HT-29 (cell line): ENCODE measurements at places on chromosomes 4 and X.
A peak's percentile ranks its signal among the peaks of the same experiment; 100 is the strongest.

DNA sequence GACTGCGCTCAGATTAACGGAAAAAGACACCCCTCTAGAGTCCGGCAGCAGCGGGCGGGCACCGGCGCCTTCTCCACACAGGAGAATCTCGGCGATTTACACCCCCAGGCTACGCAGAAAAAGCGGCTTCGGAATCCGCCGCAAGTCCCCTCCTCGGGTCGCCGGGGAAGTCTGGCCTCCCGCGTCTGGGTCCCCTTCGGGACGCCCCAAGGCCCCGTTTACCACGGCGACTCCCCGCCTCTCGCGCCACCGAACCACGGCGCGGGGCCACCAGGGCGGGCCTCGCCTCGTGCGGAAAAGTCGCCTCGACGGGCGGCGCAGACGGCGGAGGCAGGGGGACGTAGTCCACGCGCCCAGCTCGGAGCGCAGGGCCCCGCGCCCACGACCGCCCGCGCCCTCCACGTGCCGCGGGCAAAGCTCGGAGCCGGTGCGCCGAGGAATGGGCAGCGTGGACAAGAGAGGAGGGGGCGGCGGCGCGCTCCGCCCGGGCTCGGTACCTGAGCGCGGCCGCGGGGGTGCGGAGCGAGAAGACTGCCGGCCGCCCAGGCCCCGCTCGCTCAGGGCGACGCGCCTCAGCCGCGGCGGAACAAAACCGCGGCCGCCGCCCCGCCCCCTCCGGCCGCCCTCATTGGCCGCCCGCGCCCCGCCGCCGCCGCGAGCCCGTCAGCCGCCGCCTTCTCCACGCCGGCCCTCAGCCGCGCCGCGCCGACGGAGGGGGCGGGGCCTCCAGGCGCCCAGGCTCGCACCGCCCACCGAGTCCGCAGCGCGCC is at the start of gene FAM53A:
TSS of gene FAM53A (minus strand) at position 578 of the 770 bp plus-strand sequence. CDS start 15,572 bp downstream, outside the sequence.
- DNase-seq, result peak; percentile 90

DNA sequence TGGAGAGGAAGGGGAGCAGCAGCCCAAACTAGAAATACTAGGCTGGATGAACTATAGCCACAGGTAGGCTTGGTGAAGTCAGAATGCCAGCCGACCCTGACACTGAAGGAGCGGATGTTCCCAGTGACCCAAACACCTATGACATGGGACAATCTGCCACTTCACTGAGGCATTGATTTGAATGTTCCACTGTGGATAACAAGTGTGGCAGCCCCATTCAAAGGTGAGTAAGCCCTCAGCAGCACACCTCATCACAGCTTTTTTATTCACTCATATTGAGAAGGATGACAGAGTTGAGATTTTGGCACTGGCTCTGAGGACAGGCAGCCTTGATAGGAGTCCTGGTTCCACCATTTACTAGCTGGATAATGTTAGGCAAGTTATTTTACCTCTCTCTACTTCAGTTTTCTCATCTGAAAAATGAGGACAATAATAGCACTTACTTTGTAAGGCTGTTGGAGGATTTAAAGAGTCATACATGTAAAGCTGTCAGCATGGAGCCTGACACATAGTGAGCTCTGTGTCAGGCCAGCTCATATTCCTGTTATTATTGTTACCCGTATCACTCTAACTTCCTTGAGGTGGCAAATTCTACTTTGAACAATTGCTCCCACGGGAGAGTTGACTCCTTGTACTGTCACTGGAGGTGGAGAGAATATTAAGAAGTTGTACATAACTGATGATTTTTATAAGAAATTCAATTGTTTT is 114.6 kb downstream of the RASL11B start:
- DNase-seq, result no peak

GRCh38 chr4:78592088-78592783 is 40.7 kb downstream of the ANXA3 start:
- peak; percentile 9 for DNase-seq

- peak; percentile 39 for DNase-seq
Measured at GRCh38 chr4:162683659-162684370, 482.9 kb downstream of the NAF1 start.

- DNase-seq, result no peak
Measured at GRCh38 chr4:13816472-13816871, 188.9 kb upstream of the BOD1L1 start.

- peak; percentile 18 for DNase-seq
Measured at GRCh38 chr4:164012396-164013027, 518.0 kb downstream of the TMA16 start.

DNA sequence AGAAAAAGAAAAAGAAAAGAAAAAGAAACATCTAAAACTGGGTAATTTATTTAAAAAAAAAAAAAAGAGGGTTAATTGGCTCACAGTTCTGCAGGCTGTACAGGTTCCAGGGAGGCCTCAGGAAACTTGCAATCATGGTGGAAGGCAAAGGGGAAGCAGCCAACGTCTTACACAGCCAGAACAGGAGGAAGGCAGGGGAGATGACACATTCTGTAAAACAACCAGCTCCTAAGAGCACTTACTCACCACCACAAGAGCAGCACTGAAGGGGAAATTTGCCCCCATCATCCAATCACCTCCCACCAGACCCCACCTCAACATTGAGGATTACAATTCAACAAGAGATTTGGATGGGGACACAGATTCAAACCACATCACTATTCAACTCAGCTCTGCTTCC is 36.8 kb upstream of the TMEM184C start:
- DNase-seq, result no peak

GRCh38 chr4:108636246-108636645 is 14.2 kb upstream of the OSTC start:
- no peak for DNase-seq

- DNase-seq, result no peak
Measured at GRCh38 chr4:169583563-169583962, 28.8 kb downstream of the NEK1 start.

DNA sequence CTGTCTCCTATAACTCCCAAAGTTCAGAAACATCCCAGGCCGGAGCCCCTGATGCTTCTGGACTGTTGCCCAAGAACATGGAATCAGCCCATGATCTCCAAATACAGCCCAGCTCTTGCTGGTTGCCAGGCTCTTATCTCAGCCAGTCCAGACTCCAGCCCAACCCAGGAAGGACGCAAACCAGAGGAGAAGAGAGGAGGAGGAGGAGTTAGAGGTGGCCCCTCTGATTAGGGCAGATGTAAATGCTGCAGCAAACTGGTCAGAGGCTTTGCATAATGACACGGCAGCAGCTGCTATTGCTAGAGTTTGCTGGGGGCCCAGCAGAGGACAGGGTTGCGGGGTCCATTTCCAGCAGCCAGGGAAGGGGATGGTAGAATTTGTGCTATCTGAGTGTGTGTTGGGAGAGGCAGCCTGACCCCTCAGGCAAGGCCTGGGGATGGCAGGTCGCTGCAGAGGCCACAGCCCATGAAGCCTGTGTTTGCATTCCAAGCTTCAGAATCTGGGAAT is 4.2 kb upstream of the OTUD5 start:
- DNase-seq, result no peak

- no peak for DNase-seq
Measured at GRCh38 chrX:8341814-8342590, 122.6 kb upstream of the VCX3B start.

DNA sequence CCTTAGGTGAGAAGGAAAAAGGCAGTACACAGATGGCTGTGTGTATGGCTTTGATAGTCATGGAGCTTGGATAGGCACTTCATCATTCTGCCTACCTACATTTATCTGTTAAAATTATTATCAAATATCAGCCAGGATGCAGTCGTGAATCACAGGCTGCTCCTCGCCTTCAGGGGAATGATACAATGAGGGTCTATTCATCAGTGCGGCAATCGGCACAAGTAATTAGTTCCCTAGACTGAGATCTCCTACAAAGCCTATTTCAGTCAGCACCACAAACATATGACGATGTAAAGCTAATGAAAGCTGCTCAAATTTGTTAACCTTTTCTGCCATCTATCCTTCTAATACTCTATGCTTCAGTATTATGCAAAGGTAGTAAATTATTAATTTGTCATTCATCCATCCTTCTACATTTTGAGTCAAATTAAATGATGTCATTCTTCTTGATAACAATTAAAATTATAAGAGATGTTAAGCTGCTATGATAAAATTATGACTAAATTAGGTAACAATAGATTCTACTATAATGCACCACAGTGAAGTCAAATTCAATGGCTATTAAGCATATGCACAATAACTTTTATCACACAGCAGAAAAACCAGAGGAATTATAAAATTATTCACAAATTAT is 19.0 kb downstream of the MAB21L2 start:
- DNase-seq, result no peak

DNA sequence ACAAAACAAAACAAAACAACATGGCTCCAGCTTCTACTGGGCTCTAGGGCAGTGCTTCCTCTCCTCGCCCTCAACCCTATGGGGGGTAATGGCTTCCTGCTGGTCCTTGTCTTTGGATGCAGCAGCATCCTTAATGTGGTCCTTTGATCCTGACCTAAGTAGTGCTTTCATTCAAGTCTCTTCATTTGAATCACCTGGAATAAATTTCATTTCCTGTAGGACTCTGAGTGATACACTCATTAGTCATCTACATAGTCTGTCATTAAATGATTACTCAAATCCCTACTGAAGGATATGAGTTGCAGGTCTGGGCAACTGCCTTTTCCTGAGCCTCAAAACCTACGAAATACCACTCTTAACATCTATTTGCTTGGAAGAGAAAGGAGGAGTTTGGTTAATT is 54.5 kb downstream of the RHOH start:
- no peak for DNase-seq

- DNase-seq, result no peak
Measured at GRCh38 chr4:169361756-169362155, 91.0 kb upstream of the SH3RF1 start.

GRCh38 chr4:72860766-72861165 is 208.8 kb downstream of the COX18 start:
- DNase-seq, result no peak

DNA sequence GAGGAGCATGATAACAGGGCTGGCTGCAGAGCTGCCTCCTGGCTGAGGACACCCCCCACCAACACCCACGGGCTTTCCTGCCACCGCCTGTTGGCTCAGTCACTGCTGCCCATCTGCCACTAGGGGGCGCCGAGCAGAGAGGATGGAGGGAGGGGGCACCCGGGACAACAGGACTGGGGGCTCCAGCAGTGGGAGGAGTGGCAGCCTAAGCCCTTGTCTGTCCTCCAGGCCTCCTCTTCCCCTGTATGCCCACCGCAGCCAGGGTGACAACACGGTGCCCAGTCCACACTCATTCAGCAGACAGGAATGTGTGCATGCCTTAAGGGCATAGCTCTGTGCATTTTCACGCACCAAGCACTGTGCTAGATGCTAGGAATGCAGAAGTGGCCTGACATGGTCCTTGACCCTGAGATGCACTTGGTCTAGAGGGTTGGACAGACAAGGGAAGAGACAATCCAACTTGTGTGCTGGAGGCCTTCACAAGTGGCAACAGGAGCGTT is 149.9 kb downstream of the AMMECR1 start:
- no peak for DNase-seq

GRCh38 chr4:2829933-2830451 is 13.7 kb upstream of the ADD1 start:
- no peak for DNase-seq
